Activated CD4-positive, alpha-beta T cell treated with anti-CD3 and anti-CD28 coated beads, Interleukin-2, amount 10 ng/mL, durations not matched to agents 24 days and 14 days (primary cell): ENCODE measurements at places on chromosomes 2 and 18. TPM values are rescaled to one million over a fixed set of nuclear protein-coding genes. Genes with fewer than 3 reads are reported as not detected.

CBLN2 gene
- total RNA-seq, result not detected in 2 replicates

SP100 gene
- total RNA-seq, result 162 and 165 TPM in 2 replicates

FBXO15 gene
- 1.2 and 1.3 TPM in 2 replicates for total RNA-seq

ITGA6 gene
- total RNA-seq, result 0.68 and 0.85 TPM in 2 replicates

KCNF1 gene
- total RNA-seq, result not detected in 2 replicates

ASPRV1 gene
- 0.75 and 1.4 TPM in 2 replicates for total RNA-seq

STAMBP gene
- 58.4 and 59.9 TPM in 2 replicates for total RNA-seq

- no peaks in the 10 kb centered on the region for H3K4me1 ChIP-seq
- H3K4me3 ChIP-seq, result no peak overlapping the region
- H3K36me3 ChIP-seq, result no peaks in the 10 kb centered on the region
- no peak for DNase-seq
- no peaks in the 10 kb centered on the region for H3K27me3 ChIP-seq
- H3K27ac ChIP-seq, result no peak overlapping the region
Observed at GRCh38 chr2:239502430-239503186, 101.8 kb upstream of the HDAC4 start.

- DNase-seq, result no peak
- H3K36me3 ChIP-seq, result no peaks in the 10 kb centered on the region
- no peak overlapping the region for H3K4me3 ChIP-seq
Observed at GRCh38 chr2:149134335-149134923, 95.9 kb downstream of the LYPD6B start.

- H3K4me3 ChIP-seq, result no peak overlapping the region
- H3K27me3 ChIP-seq, result no peaks in the 10 kb centered on the region
- no peaks in the 10 kb centered on the region for H3K36me3 ChIP-seq
- no peaks in the 10 kb centered on the region for H3K4me1 ChIP-seq
Observed at GRCh38 chr2:229301237-229301636, 30.1 kb upstream of the PID1 start.

DNA sequence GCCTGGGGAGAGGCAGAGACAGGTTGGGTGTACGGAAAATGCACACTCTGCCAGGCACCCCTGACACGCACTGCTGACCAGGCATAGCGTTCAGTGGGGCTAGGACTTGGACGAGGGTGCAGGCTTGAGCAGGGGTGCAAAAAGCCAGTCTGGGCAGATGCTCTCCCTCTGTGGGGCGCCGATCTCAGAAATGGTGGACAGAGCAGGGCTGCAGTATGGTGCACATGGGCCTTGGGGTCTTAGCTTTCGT is 1.0 kb upstream of the ARHGEF4 start:
- no peak overlapping the region for H3K4me3 ChIP-seq
- peak overlapping the region; percentile 45 for H3K27ac ChIP-seq

DNA sequence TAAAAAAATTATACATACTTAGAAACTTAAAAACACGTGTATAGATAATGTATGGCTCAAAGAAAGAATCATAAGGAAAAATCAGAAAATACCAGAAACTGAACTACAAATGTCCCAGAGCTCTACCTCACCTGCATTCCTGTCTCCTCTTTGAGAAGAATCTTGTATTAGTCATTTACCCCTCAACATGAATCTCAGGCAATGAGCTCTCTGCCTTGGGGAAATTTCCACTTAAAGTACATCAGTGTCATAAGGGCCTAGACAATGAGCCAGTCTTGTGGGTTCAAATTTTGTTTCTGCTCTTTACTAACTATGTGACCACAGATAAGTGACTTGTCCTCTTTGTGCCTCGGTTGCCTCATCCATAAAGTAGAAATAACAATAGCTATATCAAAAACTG is 40.1 kb downstream of the SCG2 start:
- H3K4me3 ChIP-seq, result no peak overlapping the region
- H3K4me1 ChIP-seq, result peaks cover 2% of the 10 kb centered on the region

DNA sequence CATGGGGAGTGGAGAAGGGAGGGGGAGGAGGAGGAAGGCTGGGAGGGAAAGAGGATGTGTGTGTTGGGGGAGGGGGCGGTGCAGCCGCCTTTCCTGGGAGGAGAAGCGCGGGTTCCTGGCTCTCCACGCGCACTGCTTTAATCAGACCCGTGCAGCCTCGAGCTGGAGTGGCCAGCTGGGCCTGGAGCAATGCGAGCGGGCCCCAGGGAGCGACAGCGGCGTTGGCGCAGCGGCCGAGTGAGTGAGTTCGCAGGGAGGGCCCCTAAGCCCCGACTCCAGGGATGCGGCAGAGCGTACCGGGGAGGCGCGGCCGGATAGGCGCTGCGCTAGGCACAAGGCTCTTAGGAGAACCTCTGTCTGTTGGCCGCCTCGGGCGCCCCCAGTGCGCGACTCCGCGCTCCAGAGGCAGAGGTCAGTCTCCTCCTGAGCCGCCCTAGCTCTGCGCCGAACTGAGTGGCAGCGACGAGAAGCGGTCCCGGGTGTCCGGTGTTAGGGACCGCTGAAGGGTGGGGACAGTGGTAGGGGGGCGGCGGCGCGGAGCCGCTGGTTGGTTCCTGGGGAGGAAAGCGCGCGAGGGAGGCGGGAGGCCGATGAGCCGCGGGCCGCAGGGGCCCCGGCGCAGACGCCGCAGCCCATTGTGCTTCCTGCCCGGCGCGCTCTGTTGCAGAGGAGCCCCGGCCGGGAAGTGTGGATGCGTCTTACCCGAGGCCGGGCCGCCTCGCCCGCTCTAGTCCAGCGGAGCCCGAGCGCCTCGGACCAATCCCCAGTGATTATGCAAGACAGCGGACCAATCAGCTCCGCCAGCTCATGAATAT is 455 bp upstream of the DLX1 start:
- H3K36me3 ChIP-seq, result peaks cover 18% of the 10 kb centered on the region
- peak overlapping the region; percentile 81 for H3K27ac ChIP-seq
- DNase-seq, result peak; percentile 83
- H3K4me1 ChIP-seq, result peaks cover 34% of the 10 kb centered on the region

DNA sequence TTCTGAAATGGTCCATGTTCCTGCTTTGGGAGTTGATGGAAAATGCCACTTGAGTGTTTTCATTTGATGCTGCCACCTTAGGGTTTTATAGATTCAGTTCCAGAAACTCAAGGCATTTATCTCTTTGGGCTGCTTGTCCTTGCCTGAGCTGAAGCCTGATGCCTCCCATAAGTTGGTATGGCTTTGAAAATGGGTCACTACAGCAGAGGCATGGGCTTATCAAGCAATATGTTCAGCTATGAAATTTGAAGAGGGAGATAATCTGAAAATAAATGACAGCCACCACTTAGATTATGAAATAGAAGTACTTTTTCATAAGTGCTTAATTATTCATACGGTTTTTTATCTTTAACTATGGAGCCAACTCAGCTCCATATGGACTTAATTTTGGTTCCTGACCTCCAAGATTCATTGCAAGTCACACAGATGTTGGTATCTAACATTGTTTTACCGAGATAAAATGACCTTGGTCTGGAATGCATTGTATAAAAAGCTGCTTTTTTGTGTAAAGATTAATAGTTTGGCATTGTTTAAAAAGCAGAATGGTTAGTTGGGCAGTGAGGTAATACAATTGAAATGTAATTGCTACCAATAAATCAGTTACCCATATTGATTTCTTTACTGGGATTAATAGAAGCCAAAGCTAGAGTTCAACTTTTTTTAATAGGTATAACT is 4.5 kb downstream of the SLC14A1 start:
- H3K4me3 ChIP-seq, result no peak overlapping the region
- no peaks in the 10 kb centered on the region for H3K4me1 ChIP-seq
- DNase-seq, result no peak
- H3K27me3 ChIP-seq, result peaks cover 22% of the 10 kb centered on the region

GRCh38 chr2:64624862-64625261 is 28.9 kb downstream of the SERTAD2 start:
- peaks cover 5% of the 10 kb centered on the region for H3K4me1 ChIP-seq
- H3K27me3 ChIP-seq, result peaks cover 11% of the 10 kb centered on the region
- H3K4me3 ChIP-seq, result no peak overlapping the region

DNA sequence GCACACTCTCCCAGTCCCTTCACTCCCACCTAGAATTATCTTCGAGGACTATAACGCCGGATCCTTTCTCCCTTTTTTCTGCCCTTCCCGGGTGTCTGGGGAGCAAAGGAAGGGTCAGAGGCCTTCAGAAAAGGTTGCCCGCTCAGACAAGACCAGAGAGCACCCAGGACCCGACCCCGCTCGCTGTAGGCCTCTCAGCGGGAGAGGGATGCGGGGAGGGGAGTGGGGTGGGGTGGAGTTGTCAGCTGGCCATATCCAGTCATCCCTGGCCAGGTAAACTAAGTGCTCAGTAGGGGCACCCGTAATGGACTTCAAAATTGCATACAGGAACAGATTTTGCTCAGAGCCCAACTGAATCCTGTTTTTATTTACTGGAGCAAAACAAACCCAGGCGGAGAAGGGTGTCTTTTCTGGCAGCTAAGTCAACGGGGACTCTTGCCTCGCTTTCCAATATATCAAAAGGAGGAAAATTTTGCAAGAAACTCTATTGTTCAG is 65.0 kb downstream of the NOL4 start:
- DNase-seq, result no peak
- H3K36me3 ChIP-seq, result no peaks in the 10 kb centered on the region
- H3K4me3 ChIP-seq, result no peak overlapping the region
- peaks cover 12% of the 10 kb centered on the region for H3K27me3 ChIP-seq
- no peaks in the 10 kb centered on the region for H3K4me1 ChIP-seq
